ENCODE measurements at places on chromosomes 5 and 9.
A peak's percentile ranks its signal among the peaks of the same experiment; 100 is the strongest.

- DNase-seq = no peak
Observed at GRCh38 chr5:171644536-171644935, 141.1 kb upstream of the SMIM23 start.

GRCh38 chr5:87886164-87886563 is 382.5 kb downstream of the TMEM161B start:
- DNase-seq = no peak

DNA sequence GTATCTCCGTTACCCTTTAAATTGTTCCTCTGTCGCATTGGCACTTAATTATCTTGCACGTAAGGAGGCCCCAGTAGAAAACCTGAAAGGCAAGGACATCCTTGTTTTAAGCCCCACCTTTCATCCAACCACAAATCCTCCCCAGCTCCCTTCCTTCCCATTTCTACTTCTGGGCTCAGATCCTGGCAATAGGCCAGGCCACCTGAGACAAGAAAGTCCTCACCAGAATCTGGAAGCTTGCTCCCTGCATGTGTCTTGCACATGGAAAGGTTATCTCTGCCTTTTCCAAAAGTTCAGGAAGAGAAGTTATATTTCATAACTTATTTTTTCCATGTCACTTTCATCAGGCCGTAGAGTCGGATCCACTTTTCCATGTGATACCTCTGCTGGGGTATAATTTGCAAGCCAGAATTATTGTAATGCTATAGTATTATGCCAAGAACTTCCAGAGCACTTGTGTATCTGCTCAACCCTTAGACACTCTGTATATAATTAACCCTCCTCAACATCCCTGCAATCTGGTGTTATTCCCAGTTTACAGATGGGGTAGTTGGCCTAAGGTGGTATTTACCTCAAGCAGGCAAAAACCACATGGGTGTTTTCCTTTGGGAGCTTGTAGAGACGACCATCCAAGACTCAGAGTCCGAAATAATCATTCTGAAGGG is 2.6 kb upstream of the SHB start:
- no peak for DNase-seq

- DNase-seq = no peak
Observed at GRCh38 chr9:69946800-69947437, 96.7 kb upstream of the MAMDC2 start.

DNA sequence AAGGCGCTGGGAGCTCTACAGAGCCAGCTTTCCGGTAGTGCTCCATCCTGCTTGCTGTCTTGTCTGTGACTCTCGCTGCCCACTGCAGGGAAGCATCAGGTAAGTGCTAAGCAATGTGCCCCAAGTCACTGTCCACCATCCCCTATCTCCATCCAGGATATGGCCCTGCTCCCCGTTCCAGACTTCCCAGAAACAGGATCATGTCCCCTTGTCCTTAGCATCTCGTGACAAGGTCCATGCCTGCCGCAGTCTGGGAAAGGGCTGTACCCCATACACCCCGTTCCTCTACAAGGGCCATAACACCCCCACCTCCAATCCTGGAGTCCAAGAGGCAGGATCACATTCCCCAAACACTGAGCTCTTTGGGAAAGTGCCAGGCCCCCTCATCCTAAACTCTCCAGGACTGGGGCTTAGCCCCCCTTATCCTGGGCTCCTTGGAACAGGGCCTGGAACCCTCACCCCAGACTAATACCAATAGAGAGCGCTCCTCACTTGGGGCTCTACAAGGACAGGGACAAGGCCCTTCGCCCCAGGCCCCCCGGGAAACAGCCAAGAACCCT is 566 bp downstream of the RPP25L start:
- peak; percentile 46 for DNase-seq

DNA sequence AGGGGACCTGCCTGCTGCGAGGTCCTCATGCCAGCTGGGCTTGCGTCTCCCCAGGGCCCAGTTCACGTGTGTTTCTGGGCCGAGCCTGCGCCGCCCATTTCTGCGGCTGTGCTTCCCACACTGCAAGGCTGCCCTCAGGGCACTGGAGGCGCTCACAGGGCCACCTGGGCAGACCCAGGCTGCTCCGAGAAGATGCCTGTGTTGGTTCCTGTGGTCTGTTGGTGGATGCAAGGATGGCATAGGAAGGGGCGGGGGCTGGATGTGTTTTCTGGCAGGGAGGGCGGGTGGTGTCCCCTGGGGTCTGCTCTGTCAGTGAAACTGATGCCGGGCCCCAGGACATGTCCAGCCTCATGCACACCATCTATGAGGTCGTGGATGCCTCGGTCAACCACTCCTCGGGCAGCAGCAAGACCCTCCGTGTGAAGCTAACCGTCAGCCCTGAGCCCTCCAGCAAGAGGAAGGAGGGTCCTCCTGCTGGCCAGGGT is 25.9 kb downstream of the NKD2 start:
- no peak for DNase-seq

- no peak for DNase-seq
Observed at GRCh38 chr9:125513668-125514413, 193.2 kb downstream of the MAPKAP1 start.

DNA sequence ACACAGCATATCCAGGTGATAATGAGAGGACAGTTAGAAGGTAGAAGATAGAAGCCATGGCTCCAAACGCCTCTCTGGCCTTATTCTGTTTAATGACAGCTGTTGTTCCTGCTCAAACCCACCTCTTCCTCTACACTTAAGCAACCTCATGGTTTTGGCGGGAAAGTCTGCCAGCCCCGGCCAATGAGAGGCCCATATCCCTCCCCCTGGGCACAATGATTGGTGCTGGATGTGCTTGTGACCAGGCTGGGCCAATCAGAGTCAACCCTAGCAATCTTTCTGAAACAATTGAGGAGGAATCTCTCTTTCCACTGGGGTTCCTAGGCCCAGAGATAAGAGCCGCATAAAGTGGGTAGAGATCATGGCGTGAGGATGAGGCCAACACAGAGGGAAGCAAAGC is 4.8 kb upstream of the GFI1B start:
- no peak for DNase-seq

DNA sequence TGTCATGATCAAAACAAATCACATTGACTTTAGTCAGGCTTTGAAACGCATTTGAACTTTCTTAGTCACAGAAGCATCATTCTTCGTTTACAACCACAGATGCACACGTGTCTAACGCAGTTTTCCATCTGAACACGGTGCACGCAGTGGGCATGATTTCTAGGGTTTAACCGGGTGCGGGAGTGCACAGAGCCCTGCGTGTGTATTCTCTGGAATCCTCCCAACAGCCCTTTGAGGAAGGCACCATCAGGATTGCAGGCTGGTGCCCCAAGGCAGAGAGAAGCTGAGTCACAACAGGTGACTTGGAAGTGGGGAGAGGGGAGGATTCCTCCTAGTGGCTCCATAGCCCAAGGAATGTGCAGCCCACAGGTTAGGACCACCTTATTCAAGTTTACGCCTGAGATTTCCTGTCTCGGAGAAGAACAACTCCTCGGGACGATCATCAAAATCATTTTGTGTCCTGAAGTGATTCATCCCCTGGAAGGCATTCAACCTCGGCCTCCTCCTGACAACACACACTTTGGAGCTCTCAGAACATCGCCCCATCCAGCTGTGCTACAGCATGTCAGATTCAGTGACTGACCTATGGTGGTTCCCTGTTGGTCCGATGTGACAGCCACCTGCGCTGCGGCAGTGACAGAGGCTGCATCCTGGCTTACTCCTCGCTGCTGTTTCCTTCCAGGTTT is 13.1 kb downstream of the ROPN1L start:
- no peak for DNase-seq

DNA sequence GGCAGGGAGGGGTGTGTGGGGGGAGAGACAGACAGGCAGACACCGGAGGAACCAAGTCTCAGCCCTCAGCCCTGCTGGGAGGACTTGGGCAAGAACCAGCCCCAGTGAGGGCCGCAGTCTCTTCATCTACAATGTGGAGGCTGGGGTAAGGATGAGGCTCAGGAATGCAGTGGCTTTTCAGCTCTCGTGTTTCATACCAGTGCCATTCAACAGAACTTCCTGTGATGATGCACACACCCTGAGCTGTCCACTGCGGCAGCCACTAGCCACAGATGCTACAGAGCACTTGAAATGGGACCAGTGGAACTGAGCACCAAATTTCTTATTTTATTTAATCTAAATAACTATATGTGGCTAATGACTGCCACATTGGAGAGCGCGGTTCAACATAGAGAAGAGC is 10.7 kb downstream of the CAMK2A start:
- DNase-seq = no peak
